Stimulated activated CD4-positive, alpha-beta T cell treated with anti-CD3 and anti-CD28 coated beads, Interleukin-15, amount 100 ng/mL, for 48 hours (primary cell): ENCODE measurements at places on chromosomes 1 and 21.

GRCh38 chr1:54353959-54354358 is 52.2 kb downstream of the SSBP3 start:
- no peak for DNase-seq

- no peak for DNase-seq
Observed at GRCh38 chr1:161089251-161089924, at the start of gene NECTIN4. Gene NECTIN4, minus strand, starts transcription at chr1:161089558. Its CDS starts 262 bp downstream, at chr1:161089296.

DNA sequence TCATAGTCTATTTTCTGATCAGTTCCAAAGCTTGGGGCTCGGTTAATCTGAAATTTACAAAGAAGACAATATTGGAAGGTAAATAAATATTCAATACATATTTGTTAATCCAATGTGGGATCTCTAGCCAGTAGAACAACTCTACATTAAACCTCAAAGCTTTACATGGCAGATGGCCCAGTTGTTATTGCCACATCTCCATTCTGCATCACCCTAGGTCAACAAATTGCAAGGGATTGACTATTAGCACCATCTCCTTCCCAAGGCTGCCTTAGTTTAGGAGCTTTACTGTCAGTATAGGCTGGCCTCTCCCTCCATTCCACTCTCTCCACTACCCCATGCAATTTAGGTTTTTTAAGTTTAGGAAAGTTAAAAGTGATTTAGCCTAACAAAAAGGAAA is 69.7 kb downstream of the TTLL7 start:
- DNase-seq = no peak

GRCh38 chr1:64043976-64044375 is 159.4 kb upstream of the UBE2U start:
- DNase-seq = no peak

DNA sequence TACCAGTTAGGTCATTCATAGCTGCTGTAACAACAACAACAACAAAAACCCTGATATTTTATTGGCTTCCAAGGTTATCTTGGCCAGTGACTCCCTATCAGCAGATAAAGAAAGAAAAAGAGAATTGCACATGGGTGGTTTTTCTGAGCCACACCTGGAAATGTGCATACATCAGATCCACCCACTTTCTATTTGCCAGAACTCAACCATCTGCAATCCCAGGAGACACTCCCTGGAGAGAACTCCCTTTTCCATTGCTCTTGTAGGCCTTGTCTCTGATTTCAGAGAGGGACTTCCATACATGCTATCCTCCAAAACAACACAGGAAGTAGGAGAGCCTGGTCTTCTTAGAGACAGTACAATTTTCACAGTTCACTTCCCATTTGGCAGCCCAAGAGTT is 74.9 kb upstream of the ZC3H11B start:
- DNase-seq = no peak

DNA sequence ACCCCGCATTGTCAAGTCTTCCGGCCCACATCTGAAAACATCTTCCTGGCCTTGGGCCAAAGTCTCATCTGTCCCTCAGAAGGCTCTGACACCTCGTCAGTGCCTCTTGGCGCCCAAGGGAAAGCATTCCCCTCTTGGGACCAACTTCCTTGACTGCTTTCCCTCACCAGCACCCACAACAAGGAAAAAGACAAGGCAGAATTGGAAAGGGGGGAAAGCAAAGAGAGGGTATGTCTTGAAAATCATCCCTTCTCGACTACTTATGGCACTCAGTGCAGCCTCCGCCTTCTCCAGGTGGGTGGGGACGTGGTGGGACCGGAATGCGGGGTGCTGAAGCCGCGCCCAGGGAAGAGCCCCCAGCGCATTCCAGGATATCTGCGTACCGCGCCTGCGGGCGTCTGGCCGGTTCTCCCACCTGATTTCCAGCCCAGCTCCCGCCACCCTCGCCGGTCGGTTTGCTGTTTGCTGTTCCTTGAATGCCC is 554 bp upstream of the SLC39A1 start:
- no peak for DNase-seq

DNA sequence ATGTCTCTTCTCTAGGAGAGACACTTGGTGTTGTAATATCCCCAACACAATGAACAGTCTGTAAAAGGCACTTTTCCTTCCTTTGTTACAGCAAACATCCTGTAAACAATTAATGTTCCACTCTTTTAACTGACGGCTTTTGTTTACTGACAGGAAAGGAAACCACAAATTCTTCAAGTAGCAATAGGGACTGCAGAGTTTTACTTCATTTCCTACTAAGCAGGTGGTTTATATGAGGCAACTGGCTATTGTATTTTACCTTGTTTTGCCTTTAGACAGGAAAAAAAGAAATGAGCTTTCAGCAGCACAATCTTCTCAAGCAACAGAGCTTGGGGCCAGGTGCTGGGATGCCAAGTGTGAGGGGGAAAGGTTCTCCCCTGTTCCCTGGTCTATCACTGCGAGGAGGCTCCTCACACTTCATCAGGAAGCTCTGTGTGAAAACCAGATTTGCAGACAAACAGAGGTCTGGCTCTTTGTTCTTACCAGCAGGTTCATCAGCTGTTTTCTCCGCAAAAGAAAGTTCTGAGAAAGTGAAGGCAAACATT is 51.2 kb downstream of the SIPA1L2 start:
- DNase-seq = no peak

- no peak for DNase-seq
Observed at GRCh38 chr1:218557731-218558130, 212.6 kb downstream of the TGFB2 start.

- no peak for DNase-seq
Observed at GRCh38 chr1:12496154-12496961, 121.7 kb downstream of the DHRS3 start.

DNA sequence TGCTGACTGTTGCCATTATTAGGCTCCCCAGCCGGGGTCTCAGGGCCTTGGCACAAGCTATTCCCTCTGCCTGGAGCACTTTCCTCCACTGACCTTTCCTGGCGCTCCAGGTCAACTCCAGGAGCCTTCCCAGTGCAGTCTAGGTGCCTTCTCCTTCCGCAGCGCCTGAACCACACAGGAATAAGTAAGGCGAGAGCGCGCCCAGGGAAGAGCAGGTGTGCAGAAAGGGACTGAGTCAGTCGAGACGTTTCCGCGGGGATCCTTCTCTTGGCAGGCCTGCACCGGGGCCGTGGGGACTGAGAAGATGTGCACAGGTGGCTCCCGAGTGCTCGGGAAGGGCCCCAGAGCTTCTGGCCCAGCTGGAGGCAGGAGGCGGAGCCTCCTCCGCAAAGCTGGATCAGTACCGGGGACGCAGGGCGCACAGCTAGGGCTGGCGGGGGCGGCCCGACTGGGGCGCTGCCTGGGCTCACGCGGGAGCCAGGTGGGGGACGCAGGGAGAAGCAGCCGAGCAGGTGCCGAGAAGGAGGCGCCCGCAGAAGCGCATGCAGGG is 765 bp upstream of the BMP8A start:
- no peak for DNase-seq

- no peak for DNase-seq
Observed at GRCh38 chr1:245538671-245539070, 383.9 kb downstream of the KIF26B start.

DNA sequence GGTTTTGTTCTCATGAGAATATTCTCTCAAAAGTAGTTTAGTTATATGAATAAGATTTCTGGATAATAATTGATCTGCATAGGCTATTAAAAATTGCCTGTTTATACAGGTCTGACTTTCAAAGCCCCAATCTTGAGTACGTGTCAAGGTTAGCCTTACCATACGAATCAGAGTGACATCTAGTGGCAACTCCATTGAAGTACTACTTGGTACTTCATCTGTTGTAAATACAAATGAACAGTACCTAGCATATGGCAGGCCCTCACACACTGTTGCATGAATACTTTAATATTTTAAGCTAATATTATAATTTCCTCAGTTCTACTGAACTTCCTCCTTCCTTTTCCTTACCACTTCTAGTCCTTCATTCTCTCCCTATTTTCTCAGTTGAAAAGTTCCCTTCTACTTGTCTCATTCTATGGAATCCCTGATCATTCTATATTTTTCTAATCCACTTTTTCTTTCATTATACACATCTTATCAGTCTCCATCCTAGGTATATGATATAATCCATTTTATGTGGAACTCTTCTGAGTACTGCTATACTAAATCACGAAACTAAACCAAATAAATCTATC is 101.2 kb downstream of the AKT3 start:
- no peak for DNase-seq

- DNase-seq = no peak
Observed at GRCh38 chr1:18128298-18128697, 20.7 kb downstream of the IGSF21 start.

DNA sequence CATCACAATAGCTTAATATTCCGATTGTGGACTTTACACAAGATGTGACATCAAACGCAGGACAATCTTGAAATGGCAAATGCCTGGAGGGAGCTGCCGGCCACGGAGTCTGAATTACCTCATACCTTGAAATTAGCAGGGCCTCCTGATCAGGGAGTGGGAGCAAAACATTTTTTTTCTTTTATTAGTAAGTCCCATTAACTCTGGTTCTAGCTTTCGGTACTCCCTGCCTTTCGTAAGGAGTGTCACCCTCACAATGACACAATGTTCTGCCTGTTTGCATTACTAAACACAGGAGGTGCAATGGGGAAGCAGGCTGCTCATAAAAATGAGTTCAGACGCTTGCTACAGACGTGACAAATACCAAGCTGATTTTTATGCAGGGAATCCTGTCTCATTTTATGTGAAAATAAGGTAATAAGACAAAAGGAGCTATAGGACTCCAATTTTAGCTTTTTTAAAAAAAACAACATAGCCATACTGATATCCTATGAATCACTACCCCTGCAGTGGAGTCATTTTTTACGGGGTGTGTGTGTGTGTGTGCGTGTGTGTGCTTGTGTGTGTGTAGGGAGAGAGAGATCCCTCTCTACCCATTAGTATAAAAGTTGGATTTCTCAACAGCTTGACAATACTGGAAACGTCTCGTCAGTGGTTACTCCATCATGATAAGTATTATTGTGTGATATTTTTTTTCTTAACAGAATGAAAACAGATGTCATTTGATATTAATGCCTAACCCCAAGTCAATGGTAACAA is 205.1 kb upstream of the RUNX1 start:
- DNase-seq = no peak

GRCh38 chr1:215285013-215285800 is 202.7 kb downstream of the KCNK2 start:
- no peak for DNase-seq

DNA sequence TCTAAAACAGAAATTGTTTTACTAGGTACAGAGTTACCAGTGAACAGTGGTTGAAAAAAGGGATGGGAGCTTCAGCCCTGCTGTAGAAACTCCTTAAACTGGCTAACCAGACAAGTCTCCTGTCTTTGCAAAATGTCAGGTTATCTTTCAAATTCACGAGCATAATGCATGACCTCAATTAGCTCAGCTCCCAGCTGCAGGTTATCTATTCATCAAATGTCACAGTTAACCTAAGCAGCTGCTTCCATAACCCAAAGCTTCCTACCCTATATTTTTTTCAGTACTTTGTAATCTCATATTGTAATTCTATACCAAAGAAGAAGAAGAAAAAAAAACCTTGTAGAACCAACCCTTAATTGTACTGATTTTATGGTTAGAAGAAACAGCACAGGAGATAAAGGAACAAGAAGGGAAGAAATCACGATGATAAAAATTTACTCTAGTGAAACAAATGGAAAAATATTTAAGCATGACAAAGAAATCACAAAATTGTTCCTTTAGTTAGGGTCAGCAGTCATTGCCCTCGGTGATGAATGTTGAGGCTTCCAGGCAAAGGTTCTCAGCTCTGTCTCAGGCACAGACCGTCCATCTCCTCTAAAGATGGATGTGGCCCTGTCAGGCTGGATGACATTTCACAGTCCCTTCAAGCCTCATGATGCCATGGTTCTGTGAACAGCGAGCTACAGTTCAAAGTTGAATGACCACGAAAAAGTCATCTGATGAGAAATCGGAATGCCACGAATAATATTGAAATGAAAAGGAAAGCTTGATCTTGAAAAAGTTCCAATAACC is 95.9 kb downstream of the PLD5 start:
- no peak for DNase-seq

- no peak for DNase-seq
Observed at GRCh38 chr1:101205457-101205856, 31.4 kb upstream of the S1PR1 start.

DNA sequence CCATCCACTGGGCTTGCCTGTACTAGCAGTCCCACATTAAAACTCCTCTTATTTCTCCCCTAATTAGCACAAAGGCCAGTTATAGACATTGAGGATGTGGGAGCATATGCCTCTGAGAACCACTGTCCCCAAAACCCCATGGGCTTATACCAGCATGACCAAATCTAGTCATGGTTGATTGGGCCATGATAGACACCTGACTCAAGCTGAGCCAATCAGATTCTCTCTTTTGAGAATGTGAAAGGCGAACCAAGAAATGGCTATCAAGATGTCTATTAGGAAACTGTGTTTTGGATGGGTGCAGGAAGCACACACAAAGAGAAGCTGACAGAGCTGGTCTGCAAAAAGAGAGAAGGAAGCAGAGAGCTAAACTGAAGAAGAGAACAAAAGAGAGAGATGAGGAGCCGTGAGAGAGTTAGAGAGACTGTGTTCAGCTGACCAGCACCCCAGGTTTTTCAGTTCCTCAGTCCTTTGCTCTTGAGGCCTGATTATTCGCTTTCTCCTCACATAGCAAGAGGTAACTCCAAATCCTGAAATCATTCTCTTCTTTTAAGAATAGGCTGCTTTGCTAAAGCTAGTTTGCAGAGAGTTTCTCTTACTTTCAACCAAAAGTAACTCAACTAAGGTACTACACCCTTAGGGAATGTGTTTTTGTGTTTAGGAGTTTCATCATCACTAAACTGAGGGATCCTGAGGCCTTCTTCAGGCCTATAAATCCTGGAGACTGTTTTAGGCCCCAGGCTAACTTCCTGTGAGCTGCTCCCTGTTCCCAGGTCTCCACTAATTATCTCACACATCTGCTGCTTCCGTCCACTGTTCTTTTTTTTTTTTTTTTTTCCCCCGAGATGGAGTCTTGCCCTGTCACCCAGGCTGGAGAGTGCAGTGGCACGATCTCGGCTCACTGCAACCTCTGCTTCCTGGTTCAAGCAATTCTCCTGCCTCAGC is 7.9 kb upstream of the TIPRL start:
- DNase-seq = no peak

DNA sequence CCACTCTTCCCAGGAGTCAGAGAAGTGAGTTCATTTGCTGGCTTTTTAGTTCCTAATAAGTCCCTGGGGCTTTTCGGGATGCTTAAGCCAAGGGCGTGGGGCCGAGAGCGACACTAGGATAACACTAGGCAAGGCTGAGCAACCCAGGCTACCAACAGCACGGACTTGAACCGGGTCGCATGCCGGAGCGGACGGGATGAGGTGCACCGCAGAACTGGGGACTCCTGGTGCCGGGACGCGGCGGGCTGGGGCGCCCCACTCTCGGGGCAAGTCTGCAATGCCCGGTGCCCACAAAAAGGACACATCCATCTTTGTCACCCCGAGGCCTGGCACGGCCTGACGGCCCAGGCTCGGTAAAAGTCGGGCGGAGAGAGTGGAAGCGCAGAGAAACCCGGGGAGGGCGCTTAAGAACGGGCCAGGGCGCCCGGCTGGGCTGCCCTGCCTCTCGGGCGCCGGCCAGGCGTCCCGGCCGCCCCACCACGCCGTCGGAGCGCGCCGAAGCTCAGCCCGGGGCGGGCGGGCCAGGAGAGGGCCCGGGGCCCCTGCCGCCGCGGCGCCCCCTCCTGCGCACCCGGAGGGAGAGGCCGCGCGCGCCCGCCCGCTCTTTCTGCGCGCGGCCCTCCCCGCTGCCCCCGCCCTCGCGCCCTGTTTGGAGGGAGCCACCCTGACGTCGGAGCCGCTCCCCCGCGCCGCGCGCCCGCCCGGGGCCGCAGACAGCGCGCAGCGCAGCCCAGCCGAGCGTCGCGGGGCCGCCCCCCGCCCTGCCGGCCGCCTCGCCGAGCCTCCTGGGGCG is at the start of gene NBL1:
NBL1 (plus strand) TSS at position 710 of the 793 bp plus-strand sequence. CDS start 10,720 bp downstream, outside the sequence.
- DNase-seq = no peak
